ENCODE measurements at places on chromosomes 2 and 18. TPM values are rescaled to one million over a fixed set of nuclear protein-coding genes. Genes with fewer than 3 reads are reported as not detected.

The BIN1 gene
- 71.8 TPM for total RNA-seq

The IL37 gene
- not detected for total RNA-seq

The DSG4 gene
- not detected for total RNA-seq

The CIAO1 gene
- 113 TPM for total RNA-seq

DNA sequence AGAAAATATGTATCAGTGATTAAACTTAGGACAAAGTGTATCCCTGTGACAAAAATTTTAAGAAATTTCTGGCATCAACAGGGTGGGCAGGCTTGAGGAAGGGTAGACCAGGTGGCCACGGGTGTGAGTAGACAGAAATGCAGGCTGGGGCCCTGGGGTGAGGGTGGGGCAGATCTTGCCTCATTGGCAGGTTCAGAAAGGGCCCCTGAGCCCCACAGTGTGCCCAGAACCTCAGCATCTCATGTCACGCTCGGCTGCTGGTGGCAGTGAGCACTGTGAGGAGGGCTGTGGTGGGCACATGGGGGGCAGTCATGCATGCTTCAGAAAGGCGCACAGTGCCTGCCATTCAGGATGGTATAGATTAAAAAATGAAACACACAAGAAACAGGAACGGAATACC is 7.6 kb upstream of the ASB18 start:
- no peak for DNase-seq

GRCh38 chr2:238790126-238790832 is 57.6 kb upstream of the TWIST2 start:
- DNase-seq = no peak
